CD4-positive, alpha-beta T cell treated with Interleukin-2 at 100 ng/mL for 4 hours (primary cell): ENCODE measurements at places on chromosomes 12 and 14.

DNA sequence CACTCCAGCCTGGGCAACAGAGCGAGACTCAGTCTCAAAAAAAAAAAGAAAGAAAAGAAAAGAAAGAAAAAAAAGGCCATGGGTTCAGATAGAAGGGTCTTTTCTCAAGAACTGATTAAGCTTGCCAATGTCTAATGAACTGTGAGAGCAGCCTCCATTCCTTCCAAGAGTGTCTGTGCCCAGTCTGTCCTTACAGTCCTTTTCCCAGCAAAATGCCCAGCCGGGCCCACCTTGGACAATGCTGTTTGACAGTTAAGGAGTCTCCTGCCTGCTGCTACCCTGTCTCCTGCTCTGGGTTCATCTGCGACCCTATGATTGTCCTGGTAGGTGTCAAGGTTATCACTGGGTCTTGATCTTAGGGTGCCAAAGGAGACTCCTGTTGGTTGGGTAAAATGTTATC lies 21.4 kb downstream of the SYNE3 start:
- no peak for DNase-seq

- no peak for DNase-seq
Measured at GRCh38 chr12:117040496-117040895, 58.7 kb downstream of the TESC start.

DNA sequence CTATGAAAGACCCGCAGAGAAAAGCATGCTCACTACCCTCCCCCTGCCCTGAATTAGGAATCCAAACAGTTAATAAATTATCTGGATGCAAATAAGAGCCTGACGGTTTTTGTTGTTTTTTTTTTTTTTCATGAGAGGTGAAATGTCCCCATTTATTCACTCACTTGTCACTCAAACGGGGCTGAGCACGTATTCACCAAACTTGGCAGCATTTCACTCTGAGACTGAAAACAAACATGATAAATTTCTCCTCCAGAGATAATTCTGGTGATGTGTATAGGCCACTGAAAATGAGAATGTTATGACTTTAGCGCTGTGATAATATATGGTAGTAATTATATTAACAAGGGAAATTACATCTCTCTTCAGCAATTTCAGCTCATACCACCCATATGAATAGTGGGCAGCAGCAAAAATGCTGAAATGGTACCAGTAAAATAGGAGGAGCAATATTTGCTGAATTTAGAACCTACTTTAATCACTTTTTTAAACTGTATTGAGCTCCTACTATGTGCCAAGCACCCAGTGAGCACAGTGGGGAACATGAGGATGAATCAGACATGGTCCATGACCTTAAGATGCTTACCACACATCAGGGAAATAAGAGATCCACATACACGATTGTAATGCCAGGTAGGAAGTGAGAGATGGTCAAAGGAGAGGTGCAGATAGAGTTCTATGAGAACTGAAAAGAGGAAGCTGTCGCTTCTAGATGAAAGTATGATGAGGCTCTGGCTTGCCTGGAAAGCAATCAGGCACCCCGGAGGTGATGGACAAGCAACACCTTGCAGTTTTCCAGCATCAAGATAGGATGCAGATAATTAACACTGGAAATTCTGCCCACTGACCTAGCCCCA lies 286.5 kb upstream of the TMPO start:
- DNase-seq = no peak

DNA sequence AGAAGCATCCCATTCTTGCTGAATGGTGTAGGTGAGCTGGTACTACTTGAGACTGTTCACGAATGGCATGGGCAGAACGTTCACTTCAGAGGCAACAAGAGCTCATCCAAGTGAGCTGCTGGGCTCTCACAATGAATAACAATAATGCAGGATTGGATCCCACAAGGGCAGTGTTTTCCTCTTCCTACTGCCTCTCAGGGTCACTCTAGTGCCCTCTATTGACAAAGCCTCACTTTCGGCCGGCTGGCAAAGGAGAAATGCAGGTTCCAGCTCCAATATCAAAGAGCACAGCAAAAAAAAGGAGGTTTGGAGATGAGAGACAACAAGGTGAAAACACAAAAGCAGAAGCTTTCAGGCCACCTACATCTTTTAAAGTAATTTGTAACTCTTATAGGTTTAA lies 74.6 kb upstream of the MYF6 start:
- DNase-seq = no peak

DNA sequence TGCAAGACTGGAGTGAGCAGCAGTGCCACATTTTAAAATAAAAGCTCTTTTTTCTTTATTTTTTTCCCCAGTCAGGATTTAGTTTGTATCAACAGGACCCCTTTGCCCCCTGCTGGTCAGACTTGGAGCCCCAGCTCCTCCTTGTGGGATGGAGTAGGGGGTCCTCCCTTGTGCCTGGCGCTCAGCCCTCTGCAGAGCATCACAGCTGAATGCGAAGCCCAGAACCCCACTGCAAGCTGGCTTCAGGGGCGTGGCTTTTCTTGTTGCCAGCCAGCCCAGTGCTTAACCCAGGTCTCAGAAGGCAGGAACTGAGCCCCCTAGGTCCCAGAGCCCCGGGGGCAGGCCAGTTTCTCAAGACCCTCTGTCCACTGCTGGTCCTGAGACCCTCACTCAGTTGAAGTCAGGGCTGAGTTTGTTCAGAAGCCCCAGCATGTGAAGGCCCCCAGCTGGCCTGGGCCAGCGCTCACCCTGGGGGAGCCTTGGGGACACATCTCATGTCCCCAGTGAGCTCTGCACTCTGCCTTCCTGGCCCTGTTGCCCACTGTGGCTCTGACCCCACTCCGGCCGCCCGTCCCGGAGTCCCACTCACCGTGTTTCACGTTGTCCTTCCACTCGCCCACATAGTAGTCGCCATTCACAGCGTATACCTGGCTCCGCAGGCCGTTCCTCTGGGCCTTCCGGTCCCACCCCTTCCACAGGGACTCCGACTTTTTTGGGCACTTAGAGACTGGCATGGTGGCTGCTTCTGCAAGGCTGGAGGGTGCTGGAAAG lies 519 bp downstream of the MORN3 start:
- peak; percentile 64 for DNase-seq

GRCh38 chr12:2101771-2102170 lies 49.0 kb downstream of the CACNA1C start:
- no peak for DNase-seq

GRCh38 chr14:59013672-59014298 lies 174.7 kb upstream of the DAAM1 start:
- DNase-seq = no peak

- peak; percentile 75 for DNase-seq
Measured at GRCh38 chr14:101843665-101844064, 82.2 kb downstream of the PPP2R5C start.

GRCh38 chr12:56146492-56147460 lies 5.6 kb upstream of the MYL6B start:
- no peak for DNase-seq

- no peak for DNase-seq
Measured at GRCh38 chr14:89249065-89249695, 167.9 kb downstream of the FOXN3 start.

- DNase-seq = no peak
Measured at GRCh38 chr12:114904254-114905003, 220.5 kb upstream of the TBX3 start.

- no peak for DNase-seq
Measured at GRCh38 chr12:111076611-111077451, 156.5 kb upstream of the MYL2 start.

DNA sequence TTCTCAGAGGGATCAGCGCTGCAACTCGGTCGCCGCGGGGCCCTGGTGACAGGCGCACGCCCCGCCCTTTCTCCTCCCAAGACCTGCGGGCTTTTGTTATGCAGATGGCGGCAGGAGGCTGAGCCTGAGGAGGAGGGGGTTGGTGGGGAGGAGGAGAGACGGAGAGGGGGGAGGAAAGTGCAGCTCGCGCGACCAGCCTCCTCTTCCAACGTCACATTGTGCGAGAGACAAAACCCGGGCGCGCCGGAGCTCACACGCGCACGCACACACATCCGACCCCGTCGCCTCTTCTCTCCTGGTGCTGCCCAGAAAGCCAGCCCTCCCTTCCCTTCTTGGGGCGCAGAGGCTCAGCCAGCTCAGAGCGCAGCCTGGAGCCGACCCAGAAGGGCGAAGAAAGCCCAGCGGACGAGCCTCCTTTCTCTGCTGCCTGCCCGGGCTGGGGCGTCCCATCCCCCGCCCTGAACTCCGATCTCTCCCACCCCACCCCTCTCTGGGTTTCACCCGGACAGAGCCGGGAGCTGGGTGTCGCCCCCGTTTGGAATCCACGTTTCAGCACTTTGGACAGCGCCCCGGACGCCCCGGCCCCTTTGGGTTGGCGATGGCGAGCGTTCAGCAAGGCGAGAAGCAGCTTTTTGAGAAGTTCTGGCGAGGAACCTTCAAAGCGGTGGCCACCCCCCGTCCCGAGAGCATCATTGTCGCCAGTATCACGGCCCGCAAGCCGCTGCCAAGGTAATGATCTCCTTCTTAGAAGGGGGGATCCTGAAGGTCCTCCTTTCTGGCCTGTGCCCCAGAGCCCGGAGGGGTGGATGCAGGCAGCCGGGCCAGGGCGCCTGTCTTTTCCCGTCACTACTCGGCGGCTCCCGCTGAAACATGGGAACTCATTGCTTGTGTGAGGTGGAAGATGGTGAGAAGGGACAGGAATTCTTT lies at the start of gene SRRM4:
Gene SRRM4, plus strand, starts transcription at position 257 of the 927 bp plus-strand sequence. Its CDS starts 342 bp downstream, at position 599.
- DNase-seq = no peak

- DNase-seq = no peak
Measured at GRCh38 chr12:81953541-81953940, 194.4 kb upstream of the PPFIA2 start.

DNA sequence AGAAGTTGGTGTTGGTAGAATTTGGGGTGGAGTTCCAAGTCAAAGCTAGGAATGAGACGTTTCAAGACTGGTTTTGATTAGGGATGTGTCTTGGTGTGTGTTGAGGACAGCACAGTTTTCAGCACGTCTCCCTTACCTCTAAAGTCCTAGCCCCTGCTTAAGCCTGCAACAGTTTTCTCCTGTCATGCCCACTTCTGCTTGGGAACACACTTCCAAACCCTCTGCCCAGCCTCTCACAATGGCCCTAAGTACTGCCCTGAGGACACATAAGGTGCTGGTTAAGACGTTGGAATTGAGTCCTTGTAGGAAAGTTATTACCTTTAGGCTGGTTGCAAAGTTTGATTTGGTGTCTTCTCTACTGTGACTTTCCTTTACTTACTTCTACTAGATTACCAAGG lies 710 bp upstream of the BMAL2 start:
- DNase-seq = no peak

DNA sequence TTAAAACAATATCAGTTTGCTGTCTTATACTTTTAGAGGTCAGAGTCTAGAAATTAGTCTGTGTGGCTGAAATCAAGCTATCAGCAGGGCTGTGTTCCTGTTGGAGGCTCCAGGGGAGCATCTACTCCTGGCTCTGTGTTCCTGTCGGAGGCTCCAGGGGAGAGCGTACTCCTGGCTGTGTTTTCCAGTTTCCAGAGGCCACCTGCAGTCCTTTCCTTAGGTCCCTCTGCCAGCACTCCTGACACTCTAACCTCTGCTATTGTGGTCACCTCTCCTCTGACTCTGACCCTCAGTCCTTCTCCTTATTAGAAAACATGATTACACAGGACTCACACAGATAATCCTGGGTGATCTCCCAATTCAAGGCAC lies 1140.7 kb upstream of the TMEM132C start:
- DNase-seq = no peak

- no peak for DNase-seq
Measured at GRCh38 chr12:65019696-65020234, 101.3 kb downstream of the WIF1 start.

GRCh38 chr12:72471806-72472205 lies 199.6 kb downstream of the TRHDE start:
- DNase-seq = no peak

DNA sequence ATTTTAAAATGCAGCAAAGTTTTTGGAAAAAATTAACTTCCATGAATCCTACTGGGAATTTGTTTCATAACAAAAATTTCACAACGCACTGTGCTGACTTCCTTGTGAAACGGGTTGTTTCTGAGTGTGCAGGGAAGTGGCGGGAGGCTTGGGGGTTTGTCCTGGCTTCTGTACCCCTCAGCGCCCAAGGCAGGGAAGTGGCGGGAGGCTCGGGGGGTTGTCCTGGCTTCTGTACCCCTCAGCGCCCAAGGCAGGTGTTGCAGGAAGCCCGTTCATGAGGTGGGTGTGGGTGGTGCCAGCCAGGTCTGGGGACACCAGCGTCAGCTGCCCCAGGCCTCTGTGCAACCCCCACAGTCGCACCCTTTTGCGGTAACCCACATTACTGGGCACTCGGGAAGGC lies 25.1 kb downstream of the ADGRD1 start:
- no peak for DNase-seq

DNA sequence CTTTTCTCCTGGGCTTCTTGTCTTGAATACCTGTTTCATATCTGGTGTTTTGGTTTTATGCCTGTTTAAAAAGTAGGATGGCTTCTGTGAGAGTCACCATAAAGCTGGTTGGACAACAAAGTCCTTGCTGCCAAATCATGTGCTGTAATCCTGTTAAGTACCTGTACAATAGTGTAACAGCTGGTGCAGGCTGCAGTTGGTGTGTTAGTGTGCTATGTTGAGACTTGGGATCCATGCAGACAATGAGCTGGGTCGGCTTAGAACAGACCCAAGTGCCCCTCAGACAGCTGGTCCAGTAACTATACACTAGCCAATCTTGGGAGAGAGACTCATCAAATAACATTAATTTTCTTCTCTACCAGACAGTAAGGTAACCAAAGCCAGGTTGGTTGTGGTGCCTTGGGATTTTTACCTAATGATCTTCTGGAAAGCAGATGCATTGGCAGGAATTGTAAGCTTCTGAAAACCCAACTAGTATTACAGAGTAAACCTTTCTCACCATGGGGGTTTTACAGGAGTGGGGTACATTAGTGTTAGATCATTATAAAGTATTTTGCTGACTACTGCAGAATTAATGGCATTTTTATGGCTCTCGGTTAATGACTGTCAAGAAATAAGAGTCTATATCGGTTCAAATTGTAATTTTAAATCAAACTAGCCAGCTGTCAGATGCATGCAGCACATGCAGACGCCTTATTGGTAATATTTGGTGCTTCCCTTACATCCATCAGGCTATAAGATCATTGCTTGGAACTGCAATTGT lies 231.2 kb downstream of the PDZRN4 start:
- DNase-seq = no peak

- DNase-seq = no peak
Measured at GRCh38 chr14:76690502-76691105, 70.7 kb upstream of the VASH1 start.

DNA sequence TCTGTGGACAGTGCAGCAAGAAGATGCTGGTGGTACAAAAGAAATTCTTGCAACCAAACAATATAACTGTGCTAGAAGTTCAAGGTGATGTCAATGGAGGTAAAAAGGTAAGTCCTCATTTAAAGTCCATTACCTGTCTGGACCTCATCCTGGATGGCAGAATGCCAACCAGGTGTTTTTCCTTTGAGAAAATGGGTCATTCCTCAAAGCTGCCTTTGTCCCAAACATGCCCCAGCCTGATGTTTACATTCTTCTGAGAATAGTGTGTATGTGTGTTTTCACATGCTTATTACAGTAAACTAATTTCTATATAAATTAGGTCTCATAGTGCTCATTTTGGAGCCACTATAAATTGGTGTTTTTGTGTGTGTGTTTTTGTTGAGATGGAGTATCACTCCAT lies 24.9 kb downstream of the ACTR6 start:
- DNase-seq = no peak

- DNase-seq = no peak
Measured at GRCh38 chr12:40464121-40464520, 228.1 kb upstream of the CNTN1 start.
